ENCODE measurements at places on chromosomes 4 and X. TPM values are rescaled to one million over a fixed set of nuclear protein-coding genes. Genes with fewer than 3 reads are reported as not detected.
A peak's percentile ranks its signal among the peaks of the same experiment; 100 is the strongest.

- peaks cover 8% of the 10 kb centered on the region for H3K36me3 ChIP-seq
- no peak overlapping the region for H3K27ac ChIP-seq
- H3K4me1 ChIP-seq = no peaks in the 10 kb centered on the region
- no peaks in the 10 kb centered on the region for H3K27me3 ChIP-seq
Observed at GRCh38 chrX:1307626-1308340, 28.8 kb upstream of the IL3RA start.

DNA sequence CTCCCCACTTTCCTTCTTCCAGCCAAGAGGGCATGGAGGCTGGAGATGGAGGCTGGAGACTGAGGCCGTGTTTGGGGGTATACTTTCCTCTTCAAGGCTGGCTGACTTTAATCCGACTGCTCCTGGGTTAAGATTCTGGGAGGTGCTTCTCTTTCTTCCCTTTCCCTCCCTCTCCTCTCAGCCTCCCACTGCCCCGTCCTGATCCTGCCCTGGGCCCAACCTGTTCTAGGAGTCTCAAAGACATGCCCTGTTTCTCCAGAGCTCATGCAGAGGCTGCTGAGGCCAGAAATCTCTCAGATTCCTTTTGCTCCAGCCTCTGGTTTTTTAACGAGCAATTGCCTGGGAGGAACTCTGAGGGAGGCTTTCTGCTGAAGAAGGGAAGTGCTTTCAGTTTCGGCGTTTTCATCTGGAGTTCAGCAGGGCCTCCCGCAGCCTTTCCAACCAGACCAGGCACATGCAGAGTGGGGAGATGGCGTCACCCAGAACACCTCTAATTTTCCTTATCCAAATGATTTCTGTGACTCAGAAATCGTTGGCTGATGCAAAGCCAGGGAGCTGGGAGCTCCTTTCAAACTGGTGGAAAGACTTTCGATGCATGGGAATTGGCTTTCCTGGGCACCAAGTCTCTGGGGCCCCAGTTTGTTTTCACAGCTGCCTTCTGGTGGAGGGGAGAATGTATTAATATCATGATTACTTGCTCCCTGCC lies 34.5 kb upstream of the FAM9C start:
- no peaks in the 10 kb centered on the region for H3K36me3 ChIP-seq
- DNase-seq = no peak
- H3K4me3 ChIP-seq = no peak overlapping the region

- H3K4me1 ChIP-seq = peaks cover 6% of the 10 kb centered on the region
- H3K36me3 ChIP-seq = no peaks in the 10 kb centered on the region
- H3K4me3 ChIP-seq = no peak overlapping the region
- DNase-seq = no peak
- no peak overlapping the region for H3K27ac ChIP-seq
Observed at GRCh38 chrX:11672213-11672612, 6.5 kb upstream of the ARHGAP6 start.

- H3K4me3 ChIP-seq = no peak overlapping the region
- peaks cover 3% of the 10 kb centered on the region for H3K4me1 ChIP-seq
- no peak for DNase-seq
Observed at GRCh38 chr4:184267206-184267608, 49.5 kb upstream of the ENPP6 start.

GRCh38 chrX:37997096-37997495 lies 9.3 kb upstream of the SYTL5 start:
- H3K36me3 ChIP-seq = no peaks in the 10 kb centered on the region
- H3K27me3 ChIP-seq = no peaks in the 10 kb centered on the region
- H3K4me3 ChIP-seq = no peak overlapping the region

DNA sequence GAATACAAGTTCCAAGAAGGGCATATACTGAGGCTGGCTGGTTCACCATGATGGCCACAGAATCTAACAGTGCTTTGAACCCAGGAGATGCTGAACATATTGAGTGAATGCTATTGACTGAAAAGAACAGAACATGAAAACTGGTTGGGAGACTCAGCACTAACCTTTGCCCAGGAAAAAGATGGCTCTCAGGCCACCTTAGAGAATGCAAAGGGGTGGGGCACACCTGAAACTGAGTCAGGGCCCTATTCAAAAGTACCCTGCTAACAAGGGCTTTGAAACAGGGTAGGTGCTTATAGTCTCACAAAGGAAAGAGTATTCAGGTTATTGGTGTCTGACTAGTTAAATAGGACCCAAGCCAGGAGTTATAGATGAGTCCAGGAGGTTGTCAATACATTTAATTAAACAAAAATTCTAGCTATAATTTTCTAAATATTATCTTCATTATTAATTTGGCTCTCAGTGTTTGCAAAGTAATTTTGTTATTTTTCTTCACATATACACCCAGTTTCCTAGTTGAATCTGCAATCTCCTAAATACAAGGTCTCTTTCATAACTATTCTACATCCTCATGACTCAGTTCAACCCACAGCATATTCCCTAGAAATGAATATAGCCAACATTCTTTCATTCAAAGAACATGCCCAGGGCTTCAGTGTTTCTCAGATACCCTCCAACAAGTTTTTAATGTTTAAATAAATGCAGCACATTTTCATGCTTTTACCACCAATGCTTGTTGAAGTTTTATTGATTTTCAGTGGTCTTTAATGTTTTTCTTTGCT lies 144.2 kb upstream of the RAPGEF2 start:
- H3K27me3 ChIP-seq = no peaks in the 10 kb centered on the region
- DNase-seq = no peak
- H3K4me3 ChIP-seq = no peak overlapping the region
- no peaks in the 10 kb centered on the region for H3K4me1 ChIP-seq

GRCh38 chr4:102620697-102621497 lies 119.7 kb downstream of the NFKB1 start:
- H3K4me1 ChIP-seq = peaks cover 11% of the 10 kb centered on the region
- H3K27me3 ChIP-seq = no peaks in the 10 kb centered on the region
- H3K27ac ChIP-seq = peak overlapping the region; percentile 59
- H3K4me3 ChIP-seq = peak overlapping the region; percentile 40
- no peak for DNase-seq
- peaks cover 2% of the 10 kb centered on the region for H3K36me3 ChIP-seq

DNA sequence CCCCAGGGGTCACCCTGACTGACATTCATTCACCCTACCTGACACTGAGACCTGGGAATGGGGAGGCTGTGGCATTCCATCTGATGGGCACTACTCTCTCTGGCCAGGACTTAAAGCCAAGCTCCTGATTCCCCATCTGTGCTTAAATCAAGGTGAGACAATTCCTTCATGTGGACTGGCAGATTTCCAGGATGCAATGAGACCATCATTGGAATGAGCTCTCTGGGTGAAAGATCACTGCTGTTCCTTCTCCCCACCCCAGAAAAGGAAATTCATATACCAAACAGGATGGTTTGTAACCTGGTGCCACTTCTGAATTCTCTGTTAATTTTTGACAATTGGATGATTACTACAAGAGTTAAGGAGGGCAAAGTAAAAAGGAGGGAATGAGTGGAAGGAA lies 354.8 kb downstream of the MID1IP1 start:
- peaks cover 51% of the 10 kb centered on the region for H3K4me1 ChIP-seq
- H3K27me3 ChIP-seq = no peaks in the 10 kb centered on the region
- no peak overlapping the region for H3K4me3 ChIP-seq
- H3K27ac ChIP-seq = no peak overlapping the region
- DNase-seq = no peak

DNA sequence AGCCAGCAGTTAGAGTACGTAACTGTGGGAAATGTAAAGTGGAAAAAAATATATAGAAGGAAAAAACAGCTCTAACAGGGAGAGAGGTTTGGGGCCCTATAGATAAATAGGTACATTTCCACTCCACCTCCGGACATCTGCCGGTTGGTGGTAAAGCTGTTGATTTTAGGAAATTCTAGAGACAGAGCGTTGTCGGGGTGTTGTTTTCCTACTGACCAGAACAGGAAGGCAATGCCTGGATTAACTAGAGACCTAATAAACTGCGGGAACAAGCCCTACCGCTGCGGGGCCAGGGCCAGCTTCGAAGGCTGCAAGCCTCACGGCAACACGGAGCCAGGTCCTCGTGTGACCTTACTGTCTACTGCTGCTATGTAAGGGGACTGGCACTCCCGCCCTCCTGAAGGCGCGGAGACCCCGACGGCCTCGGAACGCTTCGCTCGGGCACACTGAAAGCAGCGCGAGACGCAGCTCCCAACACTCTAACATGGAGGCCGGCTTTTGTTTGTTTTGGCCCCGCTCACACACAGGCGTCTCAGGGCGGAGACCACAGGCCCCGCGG lies 702 bp upstream of the CDKN2AIP start:
- H3K4me1 ChIP-seq = peaks cover 66% of the 10 kb centered on the region
- H3K36me3 ChIP-seq = peaks cover 18% of the 10 kb centered on the region
- H3K4me3 ChIP-seq = peak overlapping the region; percentile 97
- H3K27ac ChIP-seq = peak overlapping the region; percentile 98
- no peaks in the 10 kb centered on the region for H3K27me3 ChIP-seq

DNA sequence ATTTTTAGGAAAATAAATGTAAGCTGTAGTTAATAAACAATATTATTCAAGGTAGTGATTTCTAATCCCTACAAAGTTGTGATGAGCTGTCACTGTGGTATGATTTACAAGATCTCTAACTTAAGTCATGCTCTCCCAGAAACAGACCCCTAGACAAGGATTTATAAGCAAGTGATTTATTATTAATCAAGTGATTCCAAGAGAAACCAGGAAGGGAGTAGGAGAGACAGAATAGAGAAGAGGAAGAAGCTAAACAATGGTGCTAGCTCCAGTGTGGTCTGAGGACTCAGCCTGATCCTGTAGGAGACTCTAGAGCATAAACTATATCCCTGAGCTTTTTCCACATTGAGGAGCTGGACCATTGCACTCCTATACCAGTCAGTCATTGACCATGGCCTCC lies 73.1 kb downstream of the SYTL5 start:
- H3K4me3 ChIP-seq = no peak overlapping the region
- no peak for DNase-seq
- no peaks in the 10 kb centered on the region for H3K27me3 ChIP-seq
- peaks cover 2% of the 10 kb centered on the region for H3K4me1 ChIP-seq
- H3K27ac ChIP-seq = no peak overlapping the region
- H3K36me3 ChIP-seq = no peaks in the 10 kb centered on the region

DNA sequence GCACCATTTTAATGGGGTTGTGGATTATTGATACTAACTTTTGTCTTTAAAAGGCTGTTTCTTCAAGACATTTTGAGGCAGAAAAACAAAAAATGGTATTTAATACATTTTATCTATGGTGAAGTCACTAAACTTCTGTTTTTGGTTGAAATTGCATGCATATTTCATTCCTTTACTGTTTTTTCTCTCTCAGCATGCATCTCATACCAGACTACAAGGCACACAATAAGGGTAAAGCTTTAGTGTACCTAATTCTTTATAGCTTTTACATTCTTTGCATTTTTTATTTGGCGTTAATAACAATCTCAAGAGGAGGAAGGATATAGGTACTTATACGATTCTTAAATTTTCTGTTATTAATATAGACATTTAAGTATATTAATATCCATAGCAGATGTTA lies 151.0 kb upstream of the DKK2 start:
- no peak overlapping the region for H3K4me3 ChIP-seq
- H3K27me3 ChIP-seq = no peaks in the 10 kb centered on the region
- peaks cover 25% of the 10 kb centered on the region for H3K4me1 ChIP-seq
- no peaks in the 10 kb centered on the region for H3K36me3 ChIP-seq

GRCh38 chr4:8609406-8609805 lies 16.8 kb downstream of the CPZ start:
- H3K27me3 ChIP-seq = no peaks in the 10 kb centered on the region
- H3K36me3 ChIP-seq = peaks cover 1% of the 10 kb centered on the region
- DNase-seq = no peak
- H3K4me3 ChIP-seq = no peak overlapping the region

DNA sequence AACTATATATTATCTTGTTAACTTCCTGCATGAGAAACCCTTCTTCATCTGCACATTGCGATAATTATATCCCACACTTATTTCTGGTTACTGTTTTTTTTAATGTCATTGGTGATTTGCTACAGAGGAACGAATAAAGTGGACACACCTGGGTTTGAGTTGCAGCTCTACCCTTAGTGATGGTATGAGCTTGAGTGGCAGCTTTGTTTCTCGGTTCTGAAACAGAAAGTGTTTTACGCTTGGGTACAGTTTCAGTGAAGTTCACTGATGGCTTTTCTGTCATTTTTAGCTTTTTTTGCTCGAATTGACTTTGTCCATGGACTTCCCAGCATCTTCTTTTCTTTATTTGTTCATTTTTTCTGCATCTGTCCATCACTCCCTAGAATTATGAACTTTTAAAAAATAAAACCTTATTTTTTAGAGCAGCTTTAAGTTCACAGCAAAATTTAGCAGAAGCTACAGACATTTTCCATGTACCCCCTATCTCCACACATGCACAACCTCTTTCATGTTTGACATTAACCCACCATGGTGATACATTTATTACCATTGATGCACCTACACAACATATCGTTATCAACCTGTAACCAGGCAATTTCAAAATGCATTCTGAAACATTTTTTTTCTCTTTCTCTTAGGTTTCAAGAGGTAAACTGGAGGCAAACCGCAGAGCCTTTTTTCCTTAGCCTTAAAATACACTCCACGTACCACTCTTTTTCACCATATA lies 1041.6 kb upstream of the PRKX start:
- DNase-seq = no peak
- no peaks in the 10 kb centered on the region for H3K36me3 ChIP-seq
- H3K27me3 ChIP-seq = no peaks in the 10 kb centered on the region

GRCh38 chrX:122241959-122242358 lies 942.1 kb upstream of the GRIA3 start:
- H3K27me3 ChIP-seq = no peaks in the 10 kb centered on the region
- no peak overlapping the region for H3K27ac ChIP-seq
- H3K4me1 ChIP-seq = peaks cover 3% of the 10 kb centered on the region
- DNase-seq = no peak
- no peak overlapping the region for H3K4me3 ChIP-seq

GRCh38 chr4:102826105-102826889 lies 1.1 kb downstream of the UBE2D3 start:
- H3K27me3 ChIP-seq = no peaks in the 10 kb centered on the region
- H3K36me3 ChIP-seq = peaks cover 3% of the 10 kb centered on the region
- H3K4me3 ChIP-seq = no peak overlapping the region
- no peak overlapping the region for H3K27ac ChIP-seq
- H3K4me1 ChIP-seq = peaks cover 39% of the 10 kb centered on the region

- no peaks in the 10 kb centered on the region for H3K27me3 ChIP-seq
- H3K4me1 ChIP-seq = peaks cover 14% of the 10 kb centered on the region
- no peak overlapping the region for H3K4me3 ChIP-seq
- H3K36me3 ChIP-seq = peaks cover 1% of the 10 kb centered on the region
- DNase-seq = no peak
Observed at GRCh38 chr4:96524311-96524875, 684.5 kb downstream of the PDHA2 start.

- no peak overlapping the region for H3K4me3 ChIP-seq
- no peak overlapping the region for H3K27ac ChIP-seq
- H3K4me1 ChIP-seq = peaks cover 2% of the 10 kb centered on the region
- H3K27me3 ChIP-seq = no peaks in the 10 kb centered on the region
- DNase-seq = no peak
- H3K36me3 ChIP-seq = no peaks in the 10 kb centered on the region
Observed at GRCh38 chr4:101846550-101846949, 56.0 kb downstream of the BANK1 start.

- peaks cover 3% of the 10 kb centered on the region for H3K4me1 ChIP-seq
- H3K27ac ChIP-seq = no peak overlapping the region
- no peaks in the 10 kb centered on the region for H3K27me3 ChIP-seq
- no peak overlapping the region for H3K4me3 ChIP-seq
- DNase-seq = no peak
Observed at GRCh38 chr4:52572936-52573485, 86.1 kb downstream of the USP46 start.

INTU gene
- 25.0 TPM for total RNA-seq

GBA3 gene
- not detected for total RNA-seq

USP17L29 gene
- total RNA-seq = not detected

RS1 gene
- not detected for total RNA-seq

TMEM255A gene
- total RNA-seq = 1.8 TPM

MAP7D2 gene
- total RNA-seq = 1.3 TPM

PCSK1N gene
- 42.8 TPM for total RNA-seq

Measured in mesothelial cell of epicardium (in vitro differentiated cells).